ENCODE measurements at places on chromosomes 5 and 9.

GRCh38 chr5:37400501-37400900 lies 21.4 kb downstream of the WDR70 start:
- no peak for DNase-seq

DNA sequence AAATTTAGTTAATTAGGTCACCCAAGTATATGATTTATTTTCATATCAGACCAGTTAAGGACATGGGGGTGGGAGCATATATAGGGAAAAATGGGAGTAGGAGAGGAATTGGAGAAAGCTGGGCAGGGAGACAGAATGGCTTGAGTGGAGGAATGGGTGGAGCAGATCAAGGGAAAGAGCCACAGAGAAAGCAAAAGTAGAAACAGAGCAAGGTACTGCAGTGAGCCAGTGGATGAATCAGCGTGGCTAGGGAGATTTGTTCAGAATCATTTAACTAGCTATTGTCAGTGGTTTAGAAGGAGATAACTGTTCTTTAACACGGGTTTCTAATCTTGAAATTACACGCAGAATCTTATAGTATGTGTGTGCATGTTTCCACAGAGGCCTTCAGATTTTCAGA lies 37.4 kb downstream of the SNX24 start:
- DNase-seq = no peak

DNA sequence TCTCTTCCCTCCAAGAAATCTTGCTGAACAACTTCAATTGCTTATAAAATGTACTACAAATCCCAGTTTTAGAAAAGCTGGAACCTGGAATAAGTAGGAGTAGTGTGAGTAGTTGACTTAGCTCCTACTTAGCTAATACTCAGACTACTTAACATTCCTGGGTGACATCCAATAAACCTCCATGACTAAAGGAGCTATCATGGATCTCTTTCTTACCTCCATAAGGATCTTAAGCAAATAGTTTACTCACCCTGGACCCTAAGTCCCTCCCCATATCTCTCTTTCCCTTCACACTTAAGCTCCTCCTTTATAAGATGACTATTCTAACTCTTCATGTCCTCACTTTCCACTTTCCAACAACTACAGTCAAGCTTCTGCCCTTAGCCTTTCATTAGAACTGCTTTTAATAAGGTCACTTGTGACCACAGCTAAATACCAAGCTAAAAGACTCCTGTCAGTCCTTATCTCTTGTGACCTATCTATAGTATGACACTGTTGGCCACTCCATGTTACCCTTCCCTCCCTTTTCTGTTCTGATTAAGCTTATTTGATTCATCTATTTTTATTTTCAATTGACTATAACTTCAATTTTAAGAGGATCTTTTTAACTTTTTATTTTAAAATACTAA lies 194.9 kb downstream of the RFX3 start:
- no peak for DNase-seq

- DNase-seq = no peak
These were observed 222.4 kb upstream of the TNC start for GRCh38 chr9:115340314-115340713.

- no peak for DNase-seq
These were observed 87.9 kb upstream of the FAM169A start for GRCh38 chr5:74953937-74954720.

DNA sequence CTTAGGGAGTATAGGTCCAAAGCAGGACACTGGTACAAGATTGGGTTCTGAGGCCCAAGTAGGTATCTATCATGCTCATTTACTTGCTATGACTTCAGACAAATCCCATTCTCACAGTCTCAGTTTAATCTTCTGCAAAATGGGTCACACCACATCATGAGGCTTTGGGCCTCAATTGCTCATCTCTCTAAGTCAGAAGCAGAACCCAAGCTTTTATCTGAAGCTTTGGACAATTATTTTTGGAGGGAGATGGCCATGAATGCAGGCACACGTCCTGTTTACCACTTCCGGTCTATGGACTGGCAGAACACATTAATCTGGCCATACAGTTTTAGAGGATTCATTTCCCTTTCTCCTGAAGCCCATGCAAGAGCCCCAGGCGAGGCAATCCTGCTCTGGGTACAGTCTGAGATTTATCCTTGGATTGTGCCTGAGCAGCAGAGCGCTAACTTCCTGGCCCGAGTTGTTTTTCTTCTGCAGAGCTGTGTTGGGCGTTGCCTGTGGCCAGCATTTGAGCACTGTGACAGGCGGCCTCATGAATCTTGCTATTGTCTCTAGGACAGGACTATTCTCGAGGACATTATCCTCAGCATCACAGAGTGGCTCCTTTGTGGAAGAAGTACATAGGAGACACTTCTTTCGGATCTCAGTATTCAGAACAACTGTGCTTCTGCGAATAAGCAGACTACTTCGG lies 16.1 kb downstream of the SLC22A4 start:
- DNase-seq = no peak

DNA sequence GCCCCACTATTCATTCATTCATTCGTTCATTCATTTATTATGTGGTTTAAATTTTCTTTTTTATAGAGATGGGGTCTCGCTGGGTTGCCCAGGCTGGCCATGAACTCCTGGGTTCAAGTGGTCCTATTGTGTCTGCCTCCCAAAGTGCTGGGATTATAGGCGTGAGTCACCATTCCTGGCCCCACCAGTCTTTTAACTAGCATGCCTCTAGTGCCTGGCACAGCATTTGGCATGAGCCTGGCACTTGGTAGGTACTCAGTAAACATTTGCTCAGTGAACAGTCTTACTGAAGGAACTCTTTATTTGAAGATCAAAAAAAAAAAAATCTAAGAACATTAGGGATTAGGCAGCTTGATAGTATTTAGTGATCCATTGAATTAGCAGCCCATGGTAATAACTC lies 98.1 kb downstream of the KDM4C start:
- DNase-seq = no peak

DNA sequence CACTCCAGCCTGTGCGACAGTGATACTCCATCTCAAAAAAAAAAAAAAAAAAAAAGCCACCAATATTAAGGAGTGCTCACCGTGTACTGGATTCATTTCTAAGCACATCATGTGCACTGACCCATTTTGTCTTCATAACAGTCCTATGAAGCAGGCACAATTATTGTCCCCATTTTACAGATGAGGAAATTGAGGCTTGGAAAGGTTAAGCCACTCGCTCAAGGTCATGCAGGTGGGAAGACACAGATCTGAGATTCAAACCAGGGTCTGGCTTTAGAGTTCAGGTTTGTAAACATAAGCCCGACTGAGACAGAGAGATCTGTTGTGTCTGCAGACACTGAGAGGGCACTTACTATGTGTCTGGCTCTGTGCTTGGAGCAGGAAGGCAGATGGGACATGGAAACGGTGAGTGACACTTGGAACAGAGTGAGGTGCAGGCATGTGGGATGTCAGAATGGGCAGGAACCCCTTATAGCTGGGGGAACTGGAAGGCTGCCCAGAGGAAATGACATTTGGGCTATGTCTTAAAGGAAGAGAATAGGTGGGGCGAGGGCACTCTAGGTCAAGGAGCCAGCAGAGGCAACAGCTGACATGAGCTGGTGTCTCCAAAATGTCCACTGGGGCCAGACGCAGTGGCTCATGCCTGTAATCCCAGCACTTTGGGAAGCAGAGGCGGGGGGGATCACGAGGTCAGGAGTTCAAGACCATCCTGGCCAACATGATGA lies 69.9 kb downstream of the STK10 start:
- DNase-seq = no peak

DNA sequence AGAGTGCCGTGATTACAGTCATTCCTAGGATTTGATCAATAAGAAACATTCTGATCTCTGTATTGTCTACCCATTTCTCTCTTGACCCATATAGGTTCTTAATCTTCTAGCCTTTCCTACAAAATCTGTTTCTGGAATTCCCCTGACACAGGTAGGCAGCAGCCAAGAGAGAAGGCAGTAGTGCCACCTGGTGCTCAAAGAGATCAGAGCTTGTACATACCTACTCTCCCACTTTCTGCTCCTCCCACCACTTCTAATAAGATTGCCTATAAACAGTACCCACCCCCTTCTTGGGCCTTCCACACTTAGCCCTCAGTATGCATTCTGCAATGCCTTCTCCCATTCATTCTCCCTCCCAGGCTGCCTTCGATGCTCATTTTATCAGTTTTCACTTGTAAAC lies 117.4 kb upstream of the RORB start:
- no peak for DNase-seq

DNA sequence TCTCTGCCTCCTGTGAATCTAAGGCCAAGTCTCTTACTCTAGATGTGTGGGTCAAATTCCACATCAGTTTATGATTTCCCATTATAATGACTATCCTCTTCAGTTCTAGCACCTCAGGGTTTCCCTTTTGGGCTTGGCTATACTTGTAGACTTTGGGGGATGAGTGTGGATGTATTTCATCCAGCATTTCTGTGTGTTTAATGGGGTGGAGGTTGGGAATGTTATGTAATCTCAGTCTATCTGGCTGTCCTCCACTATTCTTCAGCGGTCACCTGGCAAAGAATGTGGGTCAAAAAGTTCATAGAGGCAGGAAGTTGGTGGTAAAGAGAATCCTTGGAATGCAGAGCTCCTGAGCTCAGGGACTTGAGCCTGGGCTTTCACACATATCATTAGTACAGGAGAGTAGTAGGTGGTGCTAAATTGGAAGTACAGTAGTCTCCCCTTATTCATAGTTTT lies 64.9 kb downstream of the CFAP95 start:
- no peak for DNase-seq

GRCh38 chr5:133534566-133534965 lies 77.8 kb downstream of the FSTL4 start:
- DNase-seq = no peak

DNA sequence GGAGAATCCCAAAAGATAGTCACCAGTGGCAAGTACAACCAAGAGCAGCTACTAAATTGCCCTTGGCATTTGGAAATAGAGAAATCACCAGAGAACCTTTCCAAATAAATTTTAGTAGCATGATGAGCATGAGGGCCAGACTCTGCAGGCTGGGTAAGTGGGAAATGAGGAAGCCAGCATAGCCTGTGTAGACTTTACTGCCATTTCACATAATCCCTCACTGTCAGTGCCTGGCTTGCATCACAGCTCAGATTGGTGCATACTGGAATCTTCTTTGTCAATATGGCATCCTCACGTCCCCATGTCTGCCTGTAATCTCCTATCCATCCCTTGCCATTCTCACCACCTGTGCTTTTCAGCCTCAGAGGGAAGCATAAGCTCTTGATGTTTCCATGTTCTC lies 14.5 kb downstream of the GRAMD2B start:
- no peak for DNase-seq

- no peak for DNase-seq
These were observed 283.1 kb downstream of the ADAMTS6 start for GRCh38 chr5:65198456-65199120.

Measured in stimulated activated CD4-positive, alpha-beta T cell treated with anti-CD3 and anti-CD28 coated beads, TNF-alpha, amount 100 ng/mL, for 4 hours (primary cell).